ENCODE measurements at places on chromosomes 11 and 22.

DNA sequence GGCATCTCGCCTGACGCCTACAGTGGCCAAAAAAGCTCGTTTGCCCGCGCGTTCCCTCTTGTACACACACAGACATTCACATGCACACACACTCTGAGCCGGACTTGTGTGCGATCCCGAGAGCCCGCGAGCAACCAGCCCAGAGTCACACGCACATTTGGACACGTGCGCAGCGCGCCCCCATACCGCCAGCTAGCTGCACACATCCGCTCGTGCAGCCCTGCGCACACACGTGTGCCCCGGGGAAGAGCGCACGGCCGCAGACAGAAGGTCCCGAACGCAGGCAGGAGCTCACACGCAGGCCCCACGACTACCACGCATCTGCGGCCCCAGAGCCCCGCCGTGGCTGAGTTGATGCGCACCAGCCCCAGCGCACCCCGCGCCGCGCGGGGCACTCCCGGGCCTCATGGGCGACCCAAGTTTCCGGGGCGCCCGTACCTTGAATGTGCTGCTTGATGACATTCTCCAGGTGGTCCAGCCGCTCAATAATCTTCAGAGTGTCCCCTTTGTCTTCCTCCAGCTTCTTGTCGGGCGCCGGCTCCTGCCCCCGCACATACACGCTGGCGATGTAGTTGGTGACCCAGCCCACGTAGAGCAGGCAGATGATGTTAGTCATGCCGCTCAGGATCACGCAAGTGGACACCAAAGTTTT, 758 bp downstream of the GALNT18 start:
- peak; percentile 69 for DNase-seq

GRCh38 chr11:103338621-103339484, 229.6 kb downstream of the DYNC2H1 start:
- DNase-seq = no peak

DNA sequence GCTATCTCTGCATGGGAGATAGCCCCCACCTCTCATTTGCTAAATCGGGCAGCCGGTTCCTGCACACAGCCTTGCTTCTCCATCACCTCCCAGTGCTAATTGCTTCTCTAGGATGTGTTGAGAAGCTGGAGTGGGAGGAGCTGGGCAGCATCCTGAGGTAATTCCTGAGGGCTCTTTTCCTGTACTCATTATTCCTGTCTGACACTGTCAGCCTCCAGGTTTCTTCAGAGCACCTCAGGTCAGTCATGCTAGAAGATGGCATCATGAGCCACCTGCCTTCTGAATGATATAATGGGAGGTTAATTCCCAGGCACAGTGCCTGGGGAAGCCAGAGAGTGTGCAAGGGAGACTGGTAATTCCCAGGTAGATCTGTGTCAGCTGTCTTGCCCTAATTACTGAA, 133.0 kb downstream of the RAB38 start:
- DNase-seq = no peak

DNA sequence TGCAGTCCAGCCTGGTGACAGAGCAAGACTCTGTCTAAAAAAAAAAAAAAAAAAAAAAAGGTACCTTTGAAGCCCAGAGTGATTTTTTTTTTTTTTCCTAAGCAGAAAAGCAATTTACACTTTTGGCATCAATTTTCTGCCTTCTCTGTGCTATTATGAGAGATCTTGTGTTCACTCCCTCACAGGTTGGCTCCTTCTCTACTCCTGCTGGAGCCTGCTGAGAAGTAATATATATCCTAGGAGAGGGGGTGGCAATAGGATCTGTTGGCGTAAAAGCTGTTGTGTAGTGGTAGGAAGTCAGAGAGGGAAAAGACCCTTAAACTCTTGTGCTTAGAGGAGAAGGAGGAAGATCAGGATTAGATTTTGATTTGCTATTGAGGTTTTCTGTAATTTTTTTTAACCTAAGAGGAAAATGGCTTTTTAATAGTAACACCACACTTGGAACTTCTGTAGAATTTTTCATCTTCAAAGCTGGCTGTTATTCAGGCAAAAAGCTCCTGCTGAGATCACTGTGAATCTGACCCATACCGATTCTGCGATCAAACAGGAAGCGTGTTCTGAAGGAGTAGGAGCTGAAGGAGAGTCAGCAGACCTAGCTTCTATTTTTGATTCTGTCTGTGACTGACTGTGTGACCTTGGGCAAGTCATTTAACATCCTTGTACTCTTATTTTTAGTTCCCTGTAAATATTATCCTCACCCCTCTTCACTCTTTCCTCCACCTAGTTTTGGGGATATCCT, 77.7 kb downstream of the TRIM44 start:
- no peak for DNase-seq
